ENCODE measurements at places on chromosomes 13 and 19.

- DNase-seq, result peak; percentile 67
Observed at GRCh38 chr19:872266-872951, 12.9 kb downstream of the CFD start.

- no peak for DNase-seq
Observed at GRCh38 chr19:57192077-57192420, 749 bp downstream of the ZNF264 start.

DNA sequence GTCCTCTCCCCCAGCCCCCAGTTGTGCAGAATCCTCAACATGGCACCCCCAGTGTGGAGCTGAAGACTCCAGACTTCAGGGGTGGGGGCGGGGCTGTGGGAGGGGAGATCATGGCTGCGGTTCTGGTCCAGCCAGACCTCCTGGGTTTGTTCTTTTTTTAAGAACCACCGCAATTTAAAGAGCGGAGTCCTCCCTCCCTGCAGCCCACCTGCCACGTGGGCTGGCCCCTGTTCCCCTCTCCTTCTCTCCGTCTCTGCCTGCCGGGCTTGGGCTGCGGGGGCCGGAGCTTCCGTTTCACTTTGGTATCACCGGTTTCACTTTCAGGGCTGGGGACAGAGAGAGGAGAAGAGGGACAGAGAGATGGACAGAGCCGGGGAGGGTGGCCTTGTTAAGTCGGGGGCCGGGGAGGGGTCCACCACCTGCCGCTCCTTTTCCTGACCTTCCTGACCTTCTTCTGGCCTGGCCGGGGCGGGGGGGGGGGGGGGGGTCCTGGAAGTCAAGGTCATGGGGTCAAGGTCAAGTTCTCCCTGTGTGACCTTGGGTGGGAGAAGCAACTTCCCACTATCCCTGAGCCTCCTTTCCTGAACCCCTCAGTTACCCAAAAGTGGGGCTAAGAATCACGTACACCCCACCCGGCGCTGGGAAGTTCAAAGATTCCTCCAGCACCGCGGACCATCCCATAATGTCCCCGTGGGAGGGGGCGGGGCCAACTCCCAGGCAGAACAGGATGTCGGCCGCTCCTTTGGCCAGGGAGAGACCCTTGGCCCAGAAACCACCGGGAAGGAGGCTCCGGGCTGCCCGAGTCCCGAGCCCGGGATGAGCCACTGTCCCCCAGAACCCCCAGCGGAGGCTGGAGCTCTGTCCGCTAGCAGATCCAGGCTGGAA is 11.3 kb upstream of the ZBTB7A start:
- peak; percentile 60 for DNase-seq

DNA sequence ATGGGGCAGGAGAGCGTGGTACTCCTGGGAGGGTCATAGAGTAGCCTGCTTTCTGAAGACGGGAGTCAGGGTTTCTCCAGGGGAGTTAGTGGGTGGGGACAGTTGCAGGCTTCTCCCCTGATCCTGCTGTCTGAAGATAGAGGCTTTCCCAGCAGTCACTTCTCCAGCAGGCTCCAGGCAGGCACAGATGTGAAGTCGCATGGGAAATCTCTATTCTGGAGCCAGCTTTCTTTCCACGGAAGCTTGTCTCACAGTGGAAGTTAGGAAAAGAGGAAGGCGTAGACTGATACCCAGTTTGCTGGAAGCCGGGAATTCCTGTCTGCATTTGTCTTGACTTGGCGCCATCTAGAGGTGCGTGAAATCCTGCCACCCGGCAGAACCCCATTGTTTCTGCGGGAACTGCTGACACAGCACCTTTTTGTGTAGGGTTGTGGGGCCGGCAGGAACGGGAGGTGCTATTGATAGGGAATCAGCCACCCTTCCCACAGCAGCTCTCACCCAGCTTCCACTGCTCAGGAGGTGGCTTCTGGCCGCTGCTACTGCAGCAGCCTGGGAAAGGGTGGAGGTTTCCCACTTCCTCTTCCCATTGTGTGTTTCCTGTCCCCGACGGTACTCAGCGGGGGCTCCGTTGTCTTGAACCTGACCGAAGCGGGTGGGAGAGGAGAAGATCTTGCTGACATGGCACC is 28.5 kb upstream of the NPAS1 start:
- peak; percentile 87 for DNase-seq

DNA sequence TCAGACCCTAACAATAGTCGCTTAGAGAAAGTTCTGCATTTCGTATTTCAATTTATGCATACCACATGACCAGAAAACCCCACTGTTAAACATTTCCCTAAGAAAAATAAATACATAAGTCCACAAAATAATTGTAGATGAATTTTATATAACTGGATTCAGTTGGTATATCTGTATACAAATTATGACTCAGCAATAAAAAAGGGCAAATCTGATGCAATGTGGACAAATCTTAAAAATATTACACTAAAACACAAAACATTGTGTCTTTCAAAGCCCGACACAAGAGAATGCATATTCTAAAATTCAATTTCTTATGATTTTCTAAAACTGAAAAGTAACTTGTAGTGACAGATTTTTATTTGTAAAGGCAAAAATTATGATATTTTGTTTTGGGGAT is 1005.0 kb downstream of the EFNB2 start:
- DNase-seq, result no peak

DNA sequence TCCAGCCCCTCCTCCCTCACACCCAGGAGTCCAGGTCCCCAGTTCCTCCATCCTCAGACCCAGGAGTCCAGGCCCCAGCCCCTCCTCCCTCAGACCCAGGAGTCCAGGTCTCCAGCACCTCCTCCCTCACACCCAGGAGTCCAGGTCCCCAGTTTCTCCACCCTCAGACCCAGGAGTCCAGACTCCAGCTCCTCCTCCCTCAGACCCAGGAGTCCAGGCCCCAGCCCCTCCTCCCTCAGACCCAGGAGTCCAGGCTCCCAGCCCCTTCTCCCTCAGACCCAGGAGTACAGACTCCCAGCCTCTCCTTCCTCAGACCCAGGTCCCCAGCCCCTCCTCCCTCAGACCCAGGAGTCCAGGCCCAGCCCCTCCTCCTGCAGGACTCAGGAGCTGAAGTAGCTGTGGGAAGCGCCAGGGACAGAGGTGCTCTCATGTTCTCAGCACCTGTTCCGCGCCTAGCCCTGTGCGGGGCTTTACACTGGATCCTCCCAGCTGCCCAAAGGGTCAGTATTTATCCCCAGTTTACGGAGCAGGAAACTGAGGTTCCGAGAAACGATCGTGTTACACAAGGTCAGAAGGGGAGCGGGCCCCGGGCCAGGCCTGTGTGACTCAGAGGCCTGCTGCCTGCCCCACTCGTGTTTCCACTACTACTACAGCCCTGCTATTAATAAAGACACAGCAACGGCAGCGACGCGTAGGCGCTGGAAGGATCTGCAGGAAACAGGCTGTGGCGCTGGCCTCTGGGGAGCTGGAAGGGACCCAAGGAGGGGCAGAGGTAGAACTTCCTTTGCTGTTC is 1.7 kb upstream of the SBK3 start:
- DNase-seq, result peak; percentile 86

GRCh38 chr19:35048911-35049411 is 7.4 kb downstream of the HPN start:
- DNase-seq, result no peak

DNA sequence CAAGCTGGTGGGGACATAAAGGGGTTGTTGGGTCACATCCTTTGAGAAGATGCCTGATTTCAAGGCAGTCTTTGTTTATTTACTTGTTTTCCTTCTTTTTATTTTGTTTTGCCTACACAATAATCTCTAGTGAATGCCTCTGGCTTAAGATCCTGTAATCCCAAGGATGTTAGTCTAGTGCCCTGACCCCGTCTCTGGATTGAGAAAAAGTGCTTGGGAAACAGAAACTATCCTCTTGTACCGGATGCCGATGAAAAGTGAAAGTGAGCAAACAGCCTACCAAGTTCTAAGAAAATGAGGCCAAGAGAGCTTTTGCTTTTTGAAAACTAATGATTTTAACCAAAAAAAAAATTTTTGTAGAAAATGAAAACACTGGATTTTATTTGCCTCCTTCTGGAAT is 42.1 kb upstream of the C1QTNF9 start:
- no peak for DNase-seq
